Spinal cord (tissue), 10 donors: ENCODE measurements at places on chromosomes 11 and 22. TPM values are rescaled to one million over a fixed set of nuclear protein-coding genes. Genes with fewer than 3 reads are reported as not detected.

FOLR1 gene
- total RNA-seq = 172 TPM

ANKK1 gene
- 0.20 TPM for total RNA-seq

EFEMP2 gene
- 84.5 TPM for total RNA-seq

DNA sequence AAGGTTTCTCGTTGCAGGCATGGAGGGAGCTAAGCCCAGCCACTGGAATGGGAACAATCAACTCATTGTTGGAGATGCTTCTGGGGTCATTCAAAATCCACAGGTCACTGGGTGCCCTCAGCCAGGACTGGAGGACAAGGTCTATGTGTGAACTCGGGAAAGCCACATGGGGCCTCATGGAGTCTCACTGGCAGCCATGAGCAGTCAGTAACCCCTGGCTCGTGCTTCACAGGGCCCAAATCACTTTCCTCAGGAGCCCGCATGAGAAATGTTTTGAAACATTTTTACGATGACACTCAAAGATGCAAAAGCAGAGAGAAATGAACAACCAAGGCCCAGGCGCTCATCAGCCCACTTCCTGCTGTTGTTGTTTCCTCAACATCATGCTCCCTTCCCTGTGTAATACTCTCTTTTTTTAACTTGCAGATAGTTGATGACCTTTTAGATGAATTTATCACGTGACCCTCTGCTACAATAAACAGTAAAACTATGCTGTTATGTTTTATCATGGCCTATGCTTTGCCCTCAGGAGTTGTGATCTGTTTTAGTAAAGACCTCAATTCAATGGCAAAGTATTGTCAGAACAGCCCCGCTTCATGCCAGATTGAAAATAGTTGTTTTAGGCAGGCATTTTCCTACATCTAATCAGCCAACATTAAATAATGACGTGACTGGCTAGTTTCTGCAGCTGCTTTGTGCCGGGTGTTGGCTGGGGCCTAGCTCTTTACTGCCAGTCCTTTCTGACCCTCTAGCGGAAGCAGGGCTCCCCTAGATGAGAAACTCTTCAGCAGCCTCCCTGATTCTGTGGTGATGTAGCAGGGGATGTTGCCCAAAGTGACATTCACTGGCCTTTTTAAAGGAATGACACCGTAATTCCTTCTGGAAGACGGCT, 39.7 kb downstream of the ADAMTS15 start:
- peaks cover 9% of the 10 kb centered on the region for H3K4me1 ChIP-seq
- H3K27me3 ChIP-seq = no peaks in the 10 kb centered on the region
- DNase-seq = no peak
- peak overlapping the region; percentile 63 for H3K27ac ChIP-seq
- no peak overlapping the region for H3K4me3 ChIP-seq
- H3K36me3 ChIP-seq = peaks cover 3% of the 10 kb centered on the region

GRCh38 chr11:2945031-2945756, 16.0 kb upstream of the PHLDA2 start:
- peaks cover 19% of the 10 kb centered on the region for H3K4me1 ChIP-seq
- no peaks in the 10 kb centered on the region for H3K27me3 ChIP-seq
- H3K36me3 ChIP-seq = peaks cover 76% of the 10 kb centered on the region
- no peak overlapping the region for H3K4me3 ChIP-seq

DNA sequence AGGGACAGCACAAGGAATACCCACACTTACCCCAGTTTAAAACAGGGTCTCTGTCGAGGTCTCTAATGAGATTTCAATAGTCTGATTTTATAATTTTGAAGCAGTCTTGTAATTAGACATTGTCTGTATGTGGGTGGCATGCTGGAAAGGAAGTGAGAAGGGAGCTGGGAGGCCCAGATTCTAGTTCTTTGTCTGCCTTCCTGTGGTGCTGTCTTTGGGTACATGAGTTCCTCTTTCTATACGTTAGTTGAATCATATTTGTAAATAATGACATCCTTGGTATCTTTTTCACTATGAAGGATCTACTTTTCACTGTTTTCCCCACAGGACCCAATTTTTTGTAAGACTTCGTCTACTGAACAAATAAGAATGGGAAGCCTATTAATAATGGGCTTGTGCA, 42.0 kb upstream of the TENM4 start:
- no peak for DNase-seq
- no peaks in the 10 kb centered on the region for H3K4me1 ChIP-seq
- H3K27me3 ChIP-seq = no peaks in the 10 kb centered on the region
- no peaks in the 10 kb centered on the region for H3K36me3 ChIP-seq
- no peak overlapping the region for H3K4me3 ChIP-seq
- H3K27ac ChIP-seq = no peak overlapping the region

- H3K36me3 ChIP-seq = no peaks in the 10 kb centered on the region
- no peak overlapping the region for H3K4me3 ChIP-seq
- no peak for DNase-seq
Measured at GRCh38 chr11:126589492-126589803, 234.0 kb downstream of the ST3GAL4 start.

DNA sequence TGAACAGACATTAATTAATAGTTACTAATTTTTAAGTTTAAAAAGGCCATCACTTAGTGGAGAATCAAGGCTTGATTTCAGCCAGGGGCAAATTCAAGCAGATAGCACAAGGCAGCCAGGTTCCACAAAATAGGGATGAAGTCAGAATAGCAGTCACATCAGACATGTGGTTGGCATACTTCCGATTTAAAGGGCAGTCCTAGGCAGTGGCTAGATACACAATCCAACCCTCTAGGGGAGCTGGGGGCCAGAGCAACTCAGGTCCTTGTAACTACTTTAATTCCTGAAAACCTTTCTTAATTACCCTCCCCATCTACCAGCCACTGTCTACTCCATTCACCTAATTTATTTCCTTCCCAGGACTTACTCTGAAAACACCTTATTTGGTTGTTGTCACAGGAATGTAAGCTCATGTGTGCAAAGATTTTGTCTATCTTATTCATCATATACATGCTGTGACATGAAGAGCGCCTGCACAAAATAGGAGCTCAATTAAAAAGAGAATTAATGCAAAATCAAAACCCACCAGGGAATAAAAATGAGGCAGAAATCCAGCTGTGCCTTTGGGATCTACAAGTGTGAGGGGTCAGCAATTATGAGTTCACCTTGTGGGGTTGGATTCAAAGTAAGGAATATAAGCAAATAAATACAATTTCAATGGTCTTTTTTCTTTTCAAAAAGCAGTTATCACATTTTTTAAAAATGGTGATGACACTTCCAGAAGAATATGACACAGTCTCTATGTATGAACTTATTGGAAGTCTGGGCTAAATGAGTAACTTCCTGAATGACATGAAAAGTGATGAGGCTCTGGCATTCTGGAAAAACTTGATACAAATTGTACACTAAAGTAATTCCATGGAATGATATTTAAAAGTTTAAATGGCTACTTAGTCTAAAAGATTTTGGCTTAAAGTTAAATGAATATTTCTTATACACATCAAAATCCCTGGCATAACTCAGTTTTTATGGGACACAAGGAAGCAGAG, 53.8 kb downstream of the COPB1 start:
- DNase-seq = no peak
- H3K4me3 ChIP-seq = no peak overlapping the region
- H3K4me1 ChIP-seq = no peaks in the 10 kb centered on the region
- no peaks in the 10 kb centered on the region for H3K27me3 ChIP-seq
- no peak overlapping the region for H3K27ac ChIP-seq

- H3K36me3 ChIP-seq = no peaks in the 10 kb centered on the region
- no peak overlapping the region for H3K4me3 ChIP-seq
- peaks cover 13% of the 10 kb centered on the region for H3K4me1 ChIP-seq
- no peak overlapping the region for H3K27ac ChIP-seq
- DNase-seq = no peak
Measured at GRCh38 chr22:45491841-45492240, 10.8 kb upstream of the FBLN1 start.

DNA sequence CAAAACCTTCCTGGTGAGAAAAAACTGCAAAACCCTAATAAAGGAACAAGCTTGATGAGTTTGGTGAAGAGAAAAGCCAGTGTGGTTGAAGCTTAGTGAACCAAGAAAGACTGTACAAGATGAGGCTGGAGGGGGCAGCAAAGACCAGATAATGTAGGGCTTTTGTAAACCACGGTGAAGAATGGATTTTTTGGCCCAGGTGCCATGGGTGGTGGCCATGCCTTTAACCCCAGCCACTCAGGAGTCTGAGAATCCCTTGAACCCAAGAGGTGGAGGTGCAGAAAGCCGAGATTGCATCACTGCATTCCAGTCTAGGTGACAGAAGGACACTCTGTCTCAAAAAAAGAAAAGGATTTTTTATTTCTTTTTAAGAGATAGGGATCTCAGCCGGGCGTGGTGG, 5.0 kb upstream of the ZDHHC5 start:
- DNase-seq = no peak
- peaks cover 13% of the 10 kb centered on the region for H3K4me1 ChIP-seq
- H3K4me3 ChIP-seq = no peak overlapping the region
- H3K27ac ChIP-seq = no peak overlapping the region

DNA sequence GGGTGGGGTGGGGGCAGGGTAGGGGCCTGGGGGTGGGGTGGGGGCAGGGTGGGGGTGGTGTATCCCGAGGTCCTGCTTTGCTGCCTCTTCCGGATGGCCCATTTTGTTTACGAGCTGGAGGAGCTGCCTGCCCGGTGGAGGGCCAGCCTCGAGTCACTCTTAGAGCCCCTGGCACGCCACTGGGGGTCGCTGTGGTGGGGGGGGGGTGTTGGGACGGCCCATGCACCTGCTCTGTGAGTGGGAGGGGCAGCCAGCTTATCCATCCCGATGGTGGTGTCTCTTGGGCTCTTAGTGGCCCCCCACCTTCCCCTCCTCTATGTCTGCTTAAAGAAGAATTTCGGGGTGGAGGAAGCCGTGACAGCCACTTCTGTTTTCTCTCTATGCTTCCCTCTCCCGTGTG, 24.6 kb downstream of the MRGPRD start:
- H3K4me1 ChIP-seq = peaks cover 20% of the 10 kb centered on the region
- no peak for DNase-seq
- no peaks in the 10 kb centered on the region for H3K27me3 ChIP-seq
- H3K36me3 ChIP-seq = no peaks in the 10 kb centered on the region
- no peak overlapping the region for H3K4me3 ChIP-seq

- no peaks in the 10 kb centered on the region for H3K36me3 ChIP-seq
- H3K4me1 ChIP-seq = peaks cover 61% of the 10 kb centered on the region
- H3K27ac ChIP-seq = no peak overlapping the region
- H3K4me3 ChIP-seq = peak overlapping the region; percentile 19
Measured at GRCh38 chr11:124865902-124866851, 945 bp downstream of the ROBO3 start.
